Mesenteric fat pad (tissue), 1 donor: ENCODE measurements at places on chromosomes 7 and 10. TPM values are rescaled to one million over a fixed set of nuclear protein-coding genes. Genes with fewer than 3 reads are reported as not detected.

RNF32 gene
- total RNA-seq: not detected

SCIN gene
- 3.9 TPM for total RNA-seq

NRG3 gene
- total RNA-seq: 0.19 TPM

GIMAP5 gene
- total RNA-seq: 26.6 TPM

RHBDD2 gene
- total RNA-seq: 78.3 TPM

SUMF2 gene
- 106 TPM for total RNA-seq

DGKI gene
- 10.1 TPM for total RNA-seq

FBXL13 gene
- 0.55 TPM for total RNA-seq

CPSF4 gene
- 54.7 TPM for total RNA-seq

MRC1 gene
- total RNA-seq: 267 TPM

MPP7 gene
- 5.7 TPM for total RNA-seq

MRLN gene
- not detected for total RNA-seq

FAM237B gene
- not detected for total RNA-seq

TES gene
- total RNA-seq: 30.3 TPM

SPDYE16 gene
- not detected for total RNA-seq

FGF8 gene
- total RNA-seq: not detected
